ENCODE measurements at places on chromosomes 2 and 18. TPM values are rescaled to one million over a fixed set of nuclear protein-coding genes. Genes with fewer than 3 reads are reported as not detected.

The C18orf54 gene
- 12.7 TPM for total RNA-seq

The RIT2 gene
- not detected for total RNA-seq

The GAREM2 gene
- total RNA-seq: 0.57 TPM

The TUBA3E gene
- total RNA-seq: not detected

The GKN2 gene
- total RNA-seq: not detected

The GRB14 gene
- 6.9 TPM for total RNA-seq

The SLC14A1 gene
- 5.6 TPM for total RNA-seq

The CDH19 gene
- total RNA-seq: not detected

The CUL3 gene
- 75.7 TPM for total RNA-seq

The CFAP210 gene
- total RNA-seq: not detected

The OR6B2 gene
- total RNA-seq: not detected

The SKOR2 gene
- total RNA-seq: not detected

The SLC11A1 gene
- total RNA-seq: 0.09 TPM

The TEKT4 gene
- total RNA-seq: not detected

The CCDC88A gene
- 111 TPM for total RNA-seq

The OBSL1 gene
- 90.4 TPM for total RNA-seq

The EGR4 gene
- not detected for total RNA-seq

Measured in fibroblast of the aortic adventitia (primary cell).